ENCODE measurements at places on chromosomes 11 and 22. TPM values are rescaled to one million over a fixed set of nuclear protein-coding genes. Genes with fewer than 3 reads are reported as not detected.

Gene MOGAT2
- 0.64 TPM for polyA plus RNA-seq

Gene ART1
- polyA plus RNA-seq, result 0.19 TPM

Gene OR5B21
- polyA plus RNA-seq, result not detected

DNA sequence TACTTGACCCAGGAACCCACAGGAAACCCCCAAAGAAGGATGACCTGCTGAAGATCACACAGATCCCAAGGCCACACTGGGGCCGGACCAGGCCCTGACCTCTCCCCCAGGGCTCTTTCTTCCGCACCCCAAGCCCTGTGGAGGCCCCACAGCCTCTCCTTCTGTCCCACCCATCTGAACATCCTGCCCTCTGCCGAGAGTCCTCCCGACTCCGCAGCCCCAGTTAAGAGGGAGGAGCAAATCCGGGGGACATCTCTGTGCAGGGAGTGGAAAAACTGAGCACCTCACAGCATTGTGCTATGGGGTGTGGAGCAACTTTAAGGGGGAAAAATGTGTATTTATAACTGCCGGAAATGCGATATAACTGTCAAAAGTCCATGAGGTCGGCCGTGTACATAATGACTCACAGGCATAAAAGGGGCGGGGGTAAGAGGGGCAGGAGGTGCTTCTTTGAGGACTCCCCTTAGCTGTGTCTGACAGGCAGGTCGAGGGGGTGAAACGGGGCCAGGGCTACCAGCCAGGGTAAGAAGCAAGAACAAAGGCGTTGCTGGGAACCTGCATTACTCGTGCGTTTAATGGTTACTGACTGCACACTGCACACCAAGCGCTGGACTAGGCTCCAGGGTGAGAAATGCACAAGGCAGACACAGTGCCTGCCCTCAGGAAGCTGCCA lies 57.2 kb downstream of the WNT11 start:
- no peak for DNase-seq

GRCh38 chr22:27100789-27101188 lies 443.4 kb downstream of the MIAT start:
- DNase-seq, result peak; percentile 35
